Activated naive CD8-positive, alpha-beta T cell treated with anti-CD3 and anti-CD28 coated beads for 36 hours (primary cell): ENCODE measurements at places on chromosomes 12 and 14. TPM values are rescaled to one million over a fixed set of nuclear protein-coding genes. Genes with fewer than 3 reads are reported as not detected.

- no peak for DNase-seq
Observed at GRCh38 chr12:127025545-127025944, 1241.4 kb upstream of the TMEM132C start.

DNA sequence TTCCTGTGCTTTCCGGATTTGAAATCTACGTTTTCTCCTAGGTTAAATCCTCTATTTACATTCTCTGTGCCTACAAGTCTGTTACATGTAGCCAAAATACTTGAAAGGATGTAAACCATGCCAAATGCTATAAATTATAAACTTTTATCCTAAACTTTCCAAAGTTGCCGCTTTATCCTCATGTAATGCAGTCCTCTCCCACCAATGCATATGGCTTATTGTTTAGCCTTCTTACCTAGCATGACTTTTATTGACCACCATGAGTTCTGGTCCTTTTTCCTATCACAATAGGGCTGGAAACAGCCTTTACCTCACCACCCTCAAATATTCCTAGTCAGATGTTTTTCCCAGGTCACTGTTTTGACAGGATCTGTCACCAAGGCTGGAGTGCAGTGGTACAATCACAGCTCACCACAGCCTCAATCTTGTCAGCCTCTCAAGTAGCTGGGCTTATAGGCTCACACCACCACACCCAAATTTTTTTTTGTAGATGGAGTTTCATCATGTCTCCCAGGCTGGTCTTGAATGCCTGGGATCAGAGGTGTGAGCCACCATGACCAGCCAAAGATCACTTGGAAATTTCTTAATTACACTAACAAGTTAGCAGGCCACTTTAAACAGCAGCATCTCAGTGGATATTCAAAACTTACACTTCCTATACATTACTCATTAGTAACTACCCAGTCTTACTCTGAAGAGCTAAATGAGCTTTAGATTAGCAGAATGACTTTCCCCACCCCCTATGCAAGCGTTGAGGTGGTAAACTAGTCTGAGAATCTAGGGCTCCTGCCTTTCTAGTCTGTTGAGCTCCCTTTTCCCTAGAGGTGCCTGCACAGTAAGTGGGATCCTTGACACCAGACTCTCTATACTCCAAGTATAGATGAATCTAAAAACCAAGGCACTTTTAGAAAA lies 4.1 kb downstream of the TUBA1B start:
- DNase-seq, result no peak

The EPYC gene
- not detected for total RNA-seq

DNA sequence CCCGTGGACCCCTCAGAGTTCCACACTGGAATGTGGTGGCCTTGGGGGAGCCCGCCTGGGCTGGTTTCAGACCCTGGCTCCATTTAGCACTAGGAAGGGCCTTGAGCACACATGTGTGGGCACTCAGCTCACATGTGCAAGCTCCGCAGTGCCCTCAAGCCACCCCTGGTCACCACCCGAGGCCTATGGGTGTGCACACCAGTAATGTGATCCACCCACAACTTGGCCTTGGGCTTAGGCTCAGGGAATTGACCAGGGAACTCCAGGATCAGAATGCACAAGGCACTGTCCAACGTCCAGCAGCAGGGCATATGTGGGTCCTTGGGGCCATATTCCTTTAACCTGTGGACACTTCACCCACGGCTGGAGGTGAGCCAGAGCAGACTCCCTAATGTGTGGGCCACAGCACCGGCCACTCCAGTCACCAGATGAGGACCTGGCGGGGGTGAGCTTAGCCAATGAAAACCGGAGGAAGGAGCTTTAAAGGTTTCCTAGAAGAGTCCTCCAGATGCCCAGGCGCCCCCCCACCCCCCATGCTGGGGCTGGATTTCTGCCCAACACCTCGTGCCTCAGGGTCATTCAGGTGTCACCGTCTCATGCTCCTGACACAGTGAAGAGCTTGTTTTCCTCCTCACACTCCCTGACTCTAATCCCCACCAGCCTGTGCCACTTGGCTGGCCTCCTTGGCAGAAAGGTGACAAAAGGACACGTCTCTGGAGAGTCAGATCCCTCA lies 209.2 kb downstream of the ZFP36L1 start:
- no peak for DNase-seq

DNA sequence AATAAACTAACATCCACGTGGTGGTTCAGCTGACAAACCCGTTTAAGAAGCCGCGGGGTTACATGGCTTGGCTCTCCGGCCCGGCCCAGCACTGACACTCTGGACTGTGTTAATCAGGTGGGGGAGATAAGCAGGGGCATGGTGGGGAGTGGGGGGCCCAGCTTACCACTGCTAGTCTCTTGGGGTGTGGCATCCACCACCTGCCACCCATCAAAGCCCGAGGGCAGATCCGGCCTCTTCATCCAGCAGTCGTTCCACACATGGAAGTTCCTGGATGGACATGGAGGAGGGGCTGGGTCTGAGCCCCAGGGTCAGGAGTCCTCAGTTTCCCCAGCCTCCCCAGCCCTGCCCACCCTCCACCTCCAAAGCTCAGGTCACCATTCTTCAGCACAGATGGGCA lies 4.9 kb downstream of the TGM1 start:
- DNase-seq, result no peak

- no peak for DNase-seq
Observed at GRCh38 chr14:67397536-67397935, 14.4 kb downstream of the PLEK2 start.

- no peak for DNase-seq
Observed at GRCh38 chr14:74563233-74563585, 48.8 kb downstream of the LTBP2 start.

DNA sequence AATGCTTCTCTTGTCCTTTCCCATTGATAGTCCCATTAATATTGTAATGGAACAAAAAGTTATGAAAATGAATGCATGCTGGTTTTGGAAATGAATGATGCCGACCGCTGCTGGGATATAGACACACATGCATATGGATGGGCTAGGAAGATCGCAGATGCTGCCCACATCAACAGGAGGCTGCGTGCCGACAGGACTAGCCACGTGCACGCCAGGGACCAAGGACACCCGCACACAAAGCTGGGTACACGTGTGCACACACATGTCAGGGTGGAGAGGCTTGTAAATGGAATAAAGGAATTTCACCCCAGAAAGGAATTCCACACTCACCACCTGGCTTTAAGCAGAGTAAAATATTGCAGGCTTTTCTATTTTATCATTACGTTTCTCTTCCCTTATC lies 153.8 kb upstream of the VASH1 start:
- no peak for DNase-seq

The TRMT5 gene
- 20.8 TPM for total RNA-seq

- DNase-seq, result no peak
Observed at GRCh38 chr14:74018174-74018585, 908 bp downstream of the ENTPD5 start.

DNA sequence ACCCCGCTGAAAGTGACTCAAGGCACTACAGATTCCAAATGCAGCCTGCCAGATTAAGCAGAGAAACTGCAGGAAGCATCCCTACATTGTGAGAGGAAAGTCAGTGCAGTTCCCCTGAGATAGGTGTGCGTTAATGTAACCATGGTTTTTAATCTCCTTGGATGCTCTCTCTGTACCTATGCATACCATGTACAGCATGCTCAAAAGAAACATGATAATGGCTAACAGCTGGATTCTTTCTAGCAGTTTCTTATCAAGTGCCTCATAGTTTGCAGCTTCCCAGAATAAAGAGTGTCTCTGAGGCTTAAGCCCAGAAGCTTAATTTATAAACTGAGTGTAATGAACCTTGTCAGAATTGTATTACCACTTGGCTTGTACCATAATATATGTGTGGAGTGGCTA lies 17.1 kb upstream of the MDM1 start:
- DNase-seq, result no peak
